ENCODE measurements at places on chromosomes 5 and 9.
A peak's percentile ranks its signal among the peaks of the same experiment; 100 is the strongest.

DNA sequence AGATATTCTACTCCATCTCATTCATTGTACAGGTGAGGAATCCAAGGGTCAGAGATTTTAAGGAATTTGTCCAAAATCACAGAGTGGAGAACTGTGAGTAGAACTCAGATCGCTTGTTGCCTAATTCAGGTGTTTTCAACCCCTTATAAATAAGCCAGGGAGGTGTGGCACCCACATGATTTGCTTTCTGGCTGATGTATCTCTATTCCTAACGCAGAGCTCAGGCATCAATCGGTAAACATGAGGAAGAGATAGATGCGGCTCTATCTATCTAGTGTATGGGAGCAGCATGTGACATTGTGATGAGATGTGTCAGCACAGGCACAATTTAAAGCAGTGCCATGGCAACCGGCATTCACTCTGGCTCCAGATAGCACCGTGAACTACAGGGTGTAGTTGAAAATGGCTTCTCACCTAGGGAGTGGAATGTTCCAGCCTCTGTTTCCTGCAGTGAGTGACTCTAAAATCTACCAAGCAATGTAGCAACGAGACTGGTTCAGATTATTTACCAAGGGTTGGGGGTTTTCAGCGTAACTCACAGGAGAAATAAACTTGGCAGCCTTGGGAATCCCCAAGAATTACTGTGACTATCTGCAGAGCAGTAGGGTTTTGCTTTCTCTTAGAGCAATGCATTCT, 53.4 kb upstream of the SUB1 start:
- DNase-seq = peak; percentile 54

GRCh38 chr5:173928871-173929574, 40.9 kb downstream of the CPEB4 start:
- no peak for DNase-seq

GRCh38 chr5:174750711-174751110, 26.3 kb downstream of the MSX2 start:
- no peak for DNase-seq

GRCh38 chr5:109225716-109226625, 183.8 kb downstream of the PJA2 start:
- no peak for DNase-seq

- no peak for DNase-seq
These were observed 3.2 kb downstream of the TAS2R1 start for GRCh38 chr5:9626955-9627354.

DNA sequence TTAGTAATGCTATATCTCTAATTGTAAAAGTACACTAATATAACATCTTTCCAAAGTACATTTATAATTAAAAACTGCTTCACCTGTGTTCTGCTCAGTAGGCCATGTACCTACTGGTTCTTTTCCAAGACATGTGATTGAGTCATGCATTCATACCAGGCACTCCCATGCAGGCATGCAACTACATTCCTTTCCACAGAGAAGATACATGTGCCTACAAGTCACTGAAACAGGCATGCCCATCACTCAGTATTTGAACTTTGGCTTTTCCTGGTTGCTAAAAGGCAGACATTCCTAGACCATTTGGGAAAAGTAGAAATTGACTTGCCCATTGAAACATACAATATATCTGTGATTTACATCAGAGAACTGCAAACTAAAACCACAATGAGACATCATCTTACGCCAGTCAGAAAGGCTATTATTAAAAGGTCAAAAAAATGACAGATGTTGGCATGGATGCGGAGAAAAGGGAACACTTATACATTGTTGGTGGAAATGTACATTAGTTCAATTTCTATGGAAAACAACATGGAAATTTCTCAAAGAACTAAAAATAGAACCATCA, 148.3 kb upstream of the MOCS2 start:
- DNase-seq = no peak

- no peak for DNase-seq
These were observed 4.6 kb upstream of the RACK1 start for GRCh38 chr5:181248277-181248676.

- DNase-seq = no peak
These were observed 87.1 kb downstream of the ADRB2 start for GRCh38 chr5:148913493-148913892.

- no peak for DNase-seq
These were observed 67.6 kb downstream of the ARHGEF28 start for GRCh38 chr5:73693573-73694061.

DNA sequence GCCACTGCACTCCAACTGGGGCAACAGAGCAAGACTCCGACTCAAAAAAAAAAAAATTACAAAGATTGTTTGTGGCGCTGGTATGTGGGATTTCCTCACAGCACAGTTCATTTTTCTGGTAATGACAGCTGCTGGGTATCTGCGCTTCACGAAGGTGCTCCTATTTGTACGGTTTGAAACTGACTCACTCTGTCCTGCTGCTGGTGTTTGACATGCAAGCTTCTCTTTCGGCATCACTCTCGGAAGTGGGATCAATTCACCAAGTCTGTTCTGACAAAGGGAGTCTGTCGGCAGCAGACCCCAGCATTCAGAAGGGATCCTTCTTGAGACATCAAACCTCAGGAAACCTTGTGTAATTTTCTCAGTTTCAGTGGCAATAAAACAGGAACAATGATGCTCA, 26.3 kb downstream of the MAML1 start:
- no peak for DNase-seq

Data from T-helper 22 cell (primary cell).